Stimulated activated CD4-positive, alpha-beta T cell treated with anti-CD3 and anti-CD28 coated beads, Interleukin-12 subunit alpha, Interleukin-12 subunit beta, amount 100 ng/mL, for 24 hours (primary cell): ENCODE measurements at places on chromosomes 2 and 18.

DNA sequence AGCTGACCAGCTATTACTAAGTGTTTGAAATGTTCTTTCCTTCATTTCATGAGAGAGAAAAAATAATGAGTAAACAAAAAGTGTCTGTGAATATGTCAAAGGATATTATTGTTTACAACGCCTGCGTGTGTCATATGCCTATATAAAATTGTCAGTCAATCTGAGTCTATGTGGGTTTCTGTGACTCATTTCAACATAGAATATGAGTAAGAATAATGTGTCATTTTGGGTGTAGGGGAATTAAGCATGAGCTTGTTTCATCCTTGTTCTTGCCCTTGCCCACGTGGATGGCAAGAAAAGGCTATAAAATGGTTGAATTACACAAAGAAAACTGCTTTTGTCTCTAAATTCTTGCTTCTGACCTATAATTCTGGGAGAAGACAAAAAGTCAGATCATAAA, 466.0 kb downstream of the PTH2R start:
- DNase-seq, result no peak

DNA sequence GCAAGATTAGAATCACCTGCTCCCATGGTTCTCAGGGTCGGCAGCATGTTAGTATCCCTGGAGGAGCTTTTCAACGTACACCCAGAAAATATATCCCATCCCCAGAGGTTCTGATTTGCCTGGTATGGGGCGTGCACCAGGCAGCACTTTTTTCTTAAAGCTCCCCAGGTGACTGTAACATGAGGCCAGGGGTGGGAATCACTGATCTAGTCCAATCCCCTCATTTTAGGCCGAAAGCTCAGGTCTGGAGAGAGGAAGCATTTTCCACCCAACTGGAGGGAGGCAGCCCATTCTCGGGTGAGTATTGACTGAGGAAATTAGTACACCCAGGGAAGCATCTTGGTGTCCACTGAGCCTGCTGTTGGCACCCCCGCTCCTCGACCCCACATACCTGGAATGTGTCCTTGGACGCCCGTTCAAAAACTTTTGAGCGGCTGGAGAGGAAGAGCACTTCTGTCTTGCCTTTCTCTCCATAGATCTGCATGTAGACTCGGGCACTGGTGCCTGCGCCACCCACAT, 94.3 kb downstream of the LOXHD1 start:
- no peak for DNase-seq

- DNase-seq, result peak; percentile 49
These were observed 635 bp upstream of the ADRA2B start for GRCh38 chr2:96116879-96117533.

GRCh38 chr18:76134628-76135027, 360.4 kb downstream of the ZNF516 start:
- no peak for DNase-seq

DNA sequence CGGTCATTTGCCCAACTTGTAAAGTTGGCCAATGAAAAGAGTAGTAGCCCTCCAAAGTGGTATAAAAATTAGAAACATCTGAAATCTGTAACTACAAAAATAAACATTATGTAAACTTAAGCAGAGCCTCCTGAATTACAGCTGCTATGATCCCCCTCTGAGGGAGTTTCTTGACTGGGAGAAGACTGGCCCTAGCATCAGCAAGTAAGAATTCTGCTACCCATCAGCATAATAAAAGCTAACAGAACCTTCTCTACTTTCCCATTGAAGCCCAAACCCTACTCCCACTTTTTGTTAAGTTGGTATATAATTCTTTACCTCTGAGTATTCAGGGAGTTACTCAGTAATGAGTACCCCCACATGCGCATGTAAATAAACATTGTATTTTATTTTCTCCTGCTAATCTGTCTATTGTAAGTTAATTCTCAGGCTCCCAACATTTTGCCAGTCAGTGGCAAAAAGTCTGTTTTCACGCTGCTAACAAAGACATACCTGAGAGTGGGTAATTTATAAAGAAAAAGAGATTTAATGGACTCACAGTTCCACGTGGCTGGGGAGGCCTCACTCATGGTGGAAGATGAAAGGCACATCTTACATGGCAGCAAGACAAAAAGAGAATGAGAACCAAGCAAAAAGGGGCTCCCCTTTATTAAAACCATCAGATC, 71.3 kb downstream of the MYL12B start:
- DNase-seq, result no peak

DNA sequence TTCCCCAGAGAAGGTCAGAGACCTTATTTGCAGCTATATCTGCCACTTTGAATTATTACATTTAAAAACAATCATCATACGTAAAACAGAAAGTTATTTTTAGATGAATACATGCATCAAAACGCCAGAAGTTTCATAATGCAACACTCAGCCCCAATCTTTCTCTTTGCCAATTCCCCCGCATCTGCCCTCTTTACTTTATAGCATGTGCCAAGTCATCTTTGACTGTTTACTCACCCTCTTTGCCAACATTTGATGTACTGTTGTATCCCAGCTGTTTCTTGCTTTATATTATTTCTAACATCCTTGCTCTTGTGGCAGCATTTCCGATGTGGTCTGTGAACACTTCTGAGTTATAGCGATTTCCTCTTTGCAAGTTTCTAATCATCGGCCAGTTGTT, 86.2 kb downstream of the CRIM1 start:
- no peak for DNase-seq

DNA sequence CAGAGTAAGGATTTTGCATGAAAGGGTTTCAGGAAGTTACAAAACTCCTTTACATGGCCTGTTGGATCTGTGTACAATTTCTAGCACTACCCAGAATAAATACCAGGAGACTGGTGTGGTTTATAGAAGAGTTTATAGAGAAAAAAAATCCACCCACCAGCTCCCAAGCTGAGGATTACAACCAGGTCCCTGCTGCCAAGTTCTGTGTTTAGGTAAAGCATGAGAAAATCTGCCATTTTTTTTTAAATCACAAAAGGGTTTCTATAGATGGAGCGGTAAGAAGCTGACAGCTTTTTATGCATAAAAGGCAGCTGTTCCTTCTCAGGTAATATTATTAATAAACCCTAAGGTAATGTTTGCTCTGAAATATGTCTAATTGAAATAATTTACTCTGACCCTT, 545.4 kb upstream of the ZEB2 start:
- DNase-seq, result no peak

DNA sequence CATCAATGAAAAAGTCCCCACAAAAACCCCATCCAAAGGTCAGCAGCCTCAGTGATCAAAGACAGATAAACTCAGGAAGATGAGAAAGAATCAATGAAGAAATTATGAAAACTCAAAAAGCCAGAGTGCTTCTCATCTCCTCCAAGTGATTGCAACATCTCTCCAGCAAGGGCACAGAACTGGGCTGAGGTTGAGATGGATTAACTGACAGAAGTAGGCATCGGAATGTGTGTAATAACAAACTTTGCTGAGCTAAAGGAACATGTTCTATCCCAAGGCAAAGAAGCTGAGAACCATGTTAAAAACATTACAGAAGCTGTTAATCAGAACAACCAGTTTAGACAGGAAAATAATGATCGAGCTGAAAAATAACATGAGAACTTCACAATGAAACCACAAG, 442.8 kb upstream of the SYT4 start:
- no peak for DNase-seq

- DNase-seq, result no peak
These were observed 11.6 kb downstream of the AFF3 start for GRCh38 chr2:100130595-100131391.

- no peak for DNase-seq
These were observed 596.0 kb downstream of the LRP1B start for GRCh38 chr2:141534666-141535362.

GRCh38 chr2:217585362-217585761, 417.4 kb downstream of the TNS1 start:
- no peak for DNase-seq

DNA sequence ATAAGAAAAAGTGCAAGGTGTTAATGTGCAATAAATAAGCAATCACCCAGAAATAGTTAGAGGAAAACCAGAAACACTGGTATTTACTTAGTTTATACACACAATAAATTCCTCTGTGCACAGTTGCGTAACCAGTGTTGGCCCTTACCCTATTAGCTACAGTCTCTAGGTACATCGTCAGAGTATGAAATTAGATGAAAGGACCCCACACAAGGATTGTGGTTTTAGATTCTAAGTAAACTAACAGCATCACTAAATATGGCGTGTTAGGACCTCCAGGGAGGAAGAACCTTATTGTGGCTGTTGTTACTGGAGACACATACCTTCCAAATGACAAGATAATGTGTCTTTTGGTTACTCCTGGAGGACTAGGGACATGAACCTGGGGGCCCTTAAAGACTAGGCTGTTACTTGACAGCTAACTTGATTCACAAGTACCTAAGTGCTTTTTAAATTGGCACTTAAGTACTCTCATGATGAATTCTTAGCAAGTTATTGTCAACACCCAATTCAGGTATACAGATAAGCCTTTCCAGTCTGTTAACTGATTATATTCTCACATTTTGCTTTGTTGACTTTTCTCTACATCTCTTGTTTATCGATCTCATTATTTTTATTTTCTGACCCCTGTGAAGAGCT, 115.3 kb downstream of the FEZ2 start:
- no peak for DNase-seq

DNA sequence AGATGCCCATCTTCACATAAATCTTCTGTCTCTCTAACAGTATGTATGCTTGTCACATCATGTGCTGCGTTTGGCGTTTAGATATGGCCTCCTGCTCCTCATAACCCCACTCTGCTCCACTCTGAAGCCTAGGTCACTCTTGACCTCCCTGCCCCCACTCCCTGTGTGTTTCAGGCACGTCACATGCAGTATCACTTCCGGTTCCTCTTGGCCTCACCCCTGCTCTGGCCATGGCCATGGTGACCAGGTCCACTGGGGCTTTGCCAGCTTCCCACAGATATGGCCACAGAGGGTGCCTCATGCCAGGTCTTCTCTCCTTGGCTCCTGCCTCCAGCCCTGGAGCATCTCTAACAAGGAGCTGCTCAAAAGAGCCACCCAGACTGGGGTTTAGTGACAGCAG, 160.0 kb downstream of the RNF152 start:
- no peak for DNase-seq

GRCh38 chr2:46320141-46320567, 22.9 kb downstream of the EPAS1 start:
- no peak for DNase-seq

DNA sequence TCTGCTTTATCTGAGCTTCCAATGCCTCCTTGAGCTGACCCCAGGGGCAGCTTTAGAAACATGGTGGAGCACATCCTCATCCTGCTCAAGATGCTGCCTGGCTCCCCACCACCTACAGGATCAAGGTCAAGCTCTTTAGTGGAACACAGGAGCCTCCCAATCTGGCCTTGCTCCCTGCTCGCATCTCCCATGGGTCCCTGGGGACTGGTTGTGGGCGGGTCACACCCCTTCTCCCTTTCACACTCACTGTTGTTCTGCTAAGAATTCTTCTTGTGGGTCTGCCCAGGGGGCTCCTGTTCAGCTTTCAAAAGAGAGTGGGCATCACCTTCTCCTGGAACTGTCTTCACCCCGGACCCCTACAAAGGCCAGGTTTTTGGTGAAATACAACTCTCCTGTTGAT, 8.4 kb upstream of the NT5DC4 start:
- no peak for DNase-seq

DNA sequence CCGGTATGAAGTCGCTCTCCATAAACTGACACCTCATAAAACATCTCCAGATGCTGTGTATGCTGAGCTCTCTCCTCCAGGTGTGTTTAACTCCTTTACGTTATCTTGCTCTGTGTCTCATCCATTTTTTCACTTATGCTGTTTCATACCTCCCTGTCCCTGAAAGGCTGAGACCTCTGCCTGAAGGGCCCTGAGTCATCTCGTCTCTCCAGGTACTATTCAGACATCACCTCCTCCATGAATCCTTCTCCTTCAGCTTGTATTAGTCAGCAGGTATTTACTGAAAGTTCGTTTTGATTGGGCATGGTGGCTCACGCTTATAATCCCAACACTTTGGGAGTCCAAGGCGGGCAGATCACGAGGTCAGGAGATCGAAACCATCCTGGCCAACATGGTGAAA, 244.5 kb upstream of the EPHA4 start:
- no peak for DNase-seq

- DNase-seq, result no peak
These were observed 183.3 kb downstream of the ASXL3 start for GRCh38 chr18:33761363-33761762.

- no peak for DNase-seq
These were observed 927.5 kb downstream of the ERBB4 start for GRCh38 chr2:211611061-211611518.
